ENCODE measurements at places on chromosomes 3 and 15.

DNA sequence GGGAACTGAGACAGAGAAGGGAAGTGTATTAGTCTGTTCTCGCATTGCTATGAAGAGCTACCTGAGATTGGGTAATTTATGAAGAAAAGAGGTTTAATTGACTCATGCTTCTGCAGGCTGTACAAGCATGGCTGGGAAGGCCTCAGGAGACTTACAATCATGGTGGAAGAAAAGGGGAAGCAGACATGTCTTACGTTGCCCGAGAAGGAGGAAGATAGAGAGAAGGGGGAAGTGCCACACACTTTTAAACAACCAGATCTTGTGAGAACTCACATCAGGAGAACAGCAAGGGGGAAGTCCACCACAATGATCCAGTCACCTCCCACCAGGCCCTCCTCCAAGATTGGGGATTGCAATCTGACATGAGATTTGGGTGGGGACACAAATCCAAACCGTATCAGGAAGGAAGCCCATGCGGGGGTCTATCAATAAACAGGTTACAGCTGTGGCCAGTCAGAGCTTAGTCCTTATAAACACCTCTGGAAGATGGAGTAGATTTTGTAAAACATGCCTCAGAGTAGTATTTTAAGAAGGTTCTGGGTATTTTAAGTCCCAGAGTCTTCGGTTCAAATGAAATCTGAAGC is 153.9 kb downstream of the GHSR start:
- no peak for DNase-seq

DNA sequence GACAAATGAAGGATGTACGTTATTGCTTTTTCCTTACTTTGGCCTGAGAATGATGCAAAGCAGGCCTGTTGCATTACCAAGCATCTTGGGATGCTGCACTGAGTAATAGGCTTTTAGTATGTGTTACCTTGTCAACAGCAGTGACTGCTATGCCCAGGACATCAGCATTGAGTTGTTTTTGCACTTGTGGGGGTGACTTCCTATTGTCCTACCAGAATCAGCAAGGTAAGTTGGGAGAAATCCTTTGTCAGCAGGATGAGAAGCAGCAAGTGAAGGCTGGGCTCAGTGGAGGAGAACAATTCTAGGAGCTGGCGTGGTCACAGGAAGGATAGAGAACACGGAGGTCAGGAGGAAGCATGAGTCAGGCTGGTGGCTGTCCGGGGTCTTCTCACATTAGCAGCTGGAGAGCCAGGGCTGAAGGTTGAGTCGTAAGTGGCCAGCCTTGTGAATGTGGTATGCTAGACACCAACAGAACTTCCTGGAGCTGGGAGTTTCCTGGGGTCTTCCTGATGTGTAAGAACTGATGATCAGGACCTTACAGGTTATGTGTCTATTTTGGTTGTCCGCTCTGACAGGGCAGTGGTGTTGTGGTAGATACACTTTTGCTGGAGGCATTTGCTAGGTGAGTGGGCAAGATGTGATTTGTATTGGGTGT is 142.7 kb downstream of the FNDC3B start:
- DNase-seq: no peak

- no peak for DNase-seq
Observed at GRCh38 chr3:64398006-64398405, 172.7 kb upstream of the PRICKLE2 start.

- DNase-seq: no peak
Observed at GRCh38 chr3:146300768-146301167, 49.9 kb upstream of the PLSCR4 start.

GRCh38 chr3:183178833-183179549 is 16.5 kb upstream of the LAMP3 start:
- DNase-seq: no peak

DNA sequence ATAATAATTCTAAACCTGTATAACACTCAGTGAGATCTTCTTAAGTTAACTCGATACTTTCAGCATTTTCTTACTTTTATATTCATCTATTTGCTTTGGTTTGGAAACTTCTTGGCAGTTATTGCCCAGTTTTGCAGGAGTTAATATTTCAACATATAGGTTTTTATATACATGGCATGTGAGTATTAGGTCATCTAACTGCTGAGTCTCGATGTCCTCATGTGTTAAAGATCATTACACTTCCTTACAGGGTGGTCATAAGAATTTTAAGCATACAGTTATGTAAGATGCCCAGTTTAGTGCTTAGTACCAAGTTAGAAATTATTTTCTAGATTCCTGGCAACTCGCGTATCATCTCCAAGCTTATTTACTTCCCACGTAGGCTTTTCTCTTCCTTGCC is 62.9 kb downstream of the TMEM39A start:
- no peak for DNase-seq

DNA sequence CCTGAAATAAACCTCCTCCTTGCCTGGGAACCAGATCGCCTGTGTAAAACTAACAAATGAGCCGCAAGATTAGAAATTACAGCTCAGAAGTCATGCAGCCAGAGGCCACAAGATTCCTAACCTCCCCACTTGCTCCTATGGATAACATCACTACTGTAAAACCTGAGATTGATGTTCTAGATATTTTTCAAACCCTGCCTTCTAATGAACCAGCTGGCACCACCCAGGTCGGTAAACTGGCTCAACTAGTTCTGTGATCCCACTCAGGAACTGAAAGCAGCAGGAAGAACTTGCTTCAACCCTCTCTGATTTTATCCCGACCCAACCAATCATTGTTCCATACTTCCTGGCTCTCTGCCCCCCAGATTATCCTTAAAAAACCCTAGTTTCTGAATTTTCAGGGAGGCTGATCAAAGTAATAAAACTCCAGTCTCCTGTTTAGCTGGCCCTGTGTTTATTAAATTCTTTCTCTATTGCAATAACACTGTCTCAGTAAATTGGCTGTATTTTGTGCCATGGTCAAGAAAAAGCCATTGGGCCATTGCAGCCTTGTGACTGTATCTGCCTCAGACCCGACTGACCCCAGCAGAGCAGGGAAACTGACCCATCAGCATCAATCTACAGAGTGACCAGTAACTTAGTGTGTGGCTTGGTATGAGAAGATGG is 98.9 kb downstream of the RPLP1 start:
- DNase-seq: no peak

DNA sequence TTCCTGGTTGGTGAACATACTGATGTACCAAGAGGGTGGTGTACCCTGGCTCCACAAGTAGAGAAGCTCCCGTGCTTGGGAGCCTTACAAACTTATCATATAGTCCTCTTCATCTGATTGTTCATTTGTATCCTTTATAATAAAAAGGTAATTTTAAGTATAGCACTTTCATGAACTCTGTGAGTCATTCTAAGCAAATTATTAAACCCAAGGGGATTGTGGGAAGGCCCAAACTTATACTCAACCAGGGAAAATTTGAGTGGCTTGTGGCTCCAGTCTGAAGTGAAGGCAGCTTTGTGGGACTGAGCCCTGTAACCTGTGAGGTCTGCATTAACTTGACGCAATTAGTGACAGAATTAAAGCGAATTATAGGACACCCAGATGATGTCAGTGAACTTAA is 29.0 kb downstream of the TTBK2 start:
- no peak for DNase-seq

- DNase-seq: no peak
Observed at GRCh38 chr3:55202326-55202725, 274.5 kb upstream of the LRTM1 start.

- no peak for DNase-seq
Observed at GRCh38 chr15:74573987-74574386, 33.0 kb downstream of the ARID3B start.

DNA sequence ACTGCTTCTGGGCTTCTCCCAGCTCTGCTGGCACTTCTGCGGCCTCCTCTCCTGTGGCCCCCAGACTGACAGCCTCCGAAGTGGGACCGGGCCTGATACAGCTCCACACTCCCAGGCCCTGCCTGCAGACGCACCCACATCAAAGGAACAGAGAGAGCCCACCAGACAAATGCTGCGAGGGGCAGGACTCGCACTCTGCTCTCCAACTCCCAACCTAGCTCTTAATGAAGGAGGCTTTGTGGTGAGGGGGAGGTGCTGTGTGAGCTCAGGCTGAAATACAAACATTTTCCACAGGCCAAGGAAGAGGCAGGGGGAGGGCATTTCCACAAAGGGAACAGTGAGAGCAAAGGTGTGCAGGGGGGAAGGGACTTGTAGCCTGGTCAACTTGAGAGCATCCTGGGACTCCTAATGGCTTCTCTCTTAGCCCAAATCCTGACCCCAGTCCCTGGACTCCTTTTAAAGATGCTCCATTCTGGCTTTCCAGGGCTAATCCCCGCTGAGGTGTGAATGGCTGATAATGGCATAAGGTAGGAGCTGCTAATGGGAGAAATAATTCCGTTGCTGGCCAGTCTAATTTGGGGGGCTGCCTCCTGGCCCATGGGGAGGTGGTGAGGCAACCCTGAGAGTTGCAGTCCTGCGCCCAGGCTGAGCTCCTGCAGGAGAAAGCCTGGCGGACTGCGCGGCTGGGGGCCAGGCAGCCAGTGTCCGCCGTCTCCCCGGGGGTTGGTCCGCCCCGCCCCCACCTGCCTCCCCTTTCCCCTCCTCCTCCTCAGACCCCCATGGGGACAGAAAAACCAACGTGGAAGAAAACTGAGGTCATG is 9.6 kb downstream of the LINGO1 start:
- DNase-seq: no peak

- DNase-seq: no peak
Observed at GRCh38 chr3:52570076-52570475, 33.7 kb downstream of the UQCC5 start.

- DNase-seq: peak; percentile 93
Observed at GRCh38 chr15:63447017-63447676, 57.2 kb upstream of the USP3 start.

GRCh38 chr15:71443538-71443937 is 328.3 kb downstream of the THSD4 start:
- DNase-seq: peak; percentile 52

- DNase-seq: no peak
Observed at GRCh38 chr3:45954306-45954705, 11.0 kb downstream of the CXCR6 start.

- DNase-seq: no peak
Observed at GRCh38 chr3:51977446-51978142, 2.7 kb downstream of the ABHD14A start.
